Activated CD4-positive, alpha-beta memory T cell treated with anti-CD3 and anti-CD28 coated beads, Interleukin-2, amount 10 ng/mL, durations not matched to agents 7 days and 5 days (primary cell): ENCODE measurements at places on chromosomes 7 and 10. TPM values are rescaled to one million over a fixed set of nuclear protein-coding genes. Genes with fewer than 3 reads are reported as not detected.

Gene FIGNL1
- total RNA-seq, result 41.2 TPM

Gene CFAP46
- total RNA-seq, result not detected

Gene STAM
- total RNA-seq, result 39.9 TPM

Gene SUN3
- total RNA-seq, result not detected

Gene TIAL1
- total RNA-seq, result 170 TPM

DNA sequence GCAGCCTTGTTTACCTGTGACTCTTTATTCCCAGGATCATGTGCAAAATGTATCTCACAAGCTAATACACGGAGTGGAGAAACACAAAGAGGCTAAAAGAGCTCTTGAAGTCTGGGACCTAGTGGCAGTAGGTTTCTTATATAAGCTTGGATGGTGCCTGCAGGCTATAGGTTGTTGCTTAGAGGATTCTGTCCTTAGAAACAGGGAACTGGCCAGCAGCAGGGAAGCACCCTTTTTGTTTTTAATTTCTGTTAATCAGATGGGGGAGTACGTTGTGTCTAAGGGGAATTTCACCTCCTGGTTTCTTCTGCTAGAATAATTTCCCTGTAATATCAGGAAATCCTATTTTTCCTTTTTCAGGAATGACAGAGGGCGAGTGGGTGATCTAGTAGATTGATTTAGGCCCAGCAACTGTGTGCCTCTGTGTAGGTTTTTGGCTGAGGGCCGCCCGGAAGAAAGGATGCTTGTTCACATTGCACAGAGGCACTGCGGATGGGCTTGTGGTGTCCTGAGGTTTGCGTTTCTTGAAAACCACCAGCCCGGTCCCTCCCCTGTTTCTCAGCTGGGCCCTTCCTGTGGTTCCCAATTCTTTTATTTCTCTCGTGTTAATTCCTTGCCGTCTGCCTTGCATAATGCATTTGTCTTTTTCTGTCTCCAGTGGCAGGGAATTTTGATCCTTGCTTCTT is 158.0 kb downstream of the CAMK1D start:
- no peak overlapping the region for H3K27ac ChIP-seq
- no peaks in the 10 kb centered on the region for H3K36me3 ChIP-seq
- peaks cover 55% of the 10 kb centered on the region for H3K4me1 ChIP-seq
- no peaks in the 10 kb centered on the region for H3K27me3 ChIP-seq
- H3K4me3 ChIP-seq, result no peak overlapping the region

DNA sequence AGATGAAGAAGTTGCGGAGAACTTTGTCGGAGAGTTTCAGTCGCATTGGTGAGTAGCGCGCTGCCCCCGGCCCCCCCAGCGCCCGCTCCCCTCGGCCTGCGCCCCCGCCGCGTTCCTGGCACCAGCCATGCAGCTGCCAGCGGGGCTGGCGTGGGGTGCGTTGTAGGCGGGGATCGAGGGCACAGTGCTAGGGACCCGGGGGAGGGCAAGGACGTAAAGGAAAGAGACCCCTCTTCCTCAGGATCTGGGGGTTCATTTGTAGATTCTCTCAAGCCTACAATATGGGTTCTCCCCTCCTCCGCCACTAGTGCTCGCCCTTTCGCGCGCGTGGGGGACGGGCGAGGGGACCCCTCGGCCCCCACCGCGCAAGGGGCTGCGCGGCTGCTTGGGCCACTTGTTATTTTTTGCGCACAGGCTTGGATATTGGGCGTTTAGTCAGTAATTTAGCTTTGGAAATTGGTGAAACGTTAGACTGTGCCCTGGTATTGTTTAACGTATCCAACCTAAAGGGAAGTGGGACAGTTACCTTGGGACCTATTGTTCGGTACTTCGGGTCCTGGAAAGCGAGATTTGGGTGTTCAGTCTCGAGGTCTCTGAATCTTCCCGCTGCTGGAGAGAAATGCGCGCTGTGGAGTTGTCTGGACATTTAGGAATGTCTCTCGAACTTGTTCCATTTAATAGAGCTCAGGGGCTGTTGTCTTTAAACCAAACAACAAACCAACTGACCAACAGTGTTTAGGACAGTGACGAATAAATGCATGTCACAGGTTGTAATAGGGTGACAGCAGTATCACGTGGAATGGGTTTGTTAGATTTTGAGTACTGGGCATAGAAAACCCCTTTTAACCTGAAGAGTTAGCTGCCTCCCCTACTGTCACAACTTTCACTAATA is 796 bp downstream of the CDK14 start:
- no peak overlapping the region for H3K27ac ChIP-seq
- peaks cover 11% of the 10 kb centered on the region for H3K4me1 ChIP-seq
- no peaks in the 10 kb centered on the region for H3K36me3 ChIP-seq
- peaks cover 45% of the 10 kb centered on the region for H3K27me3 ChIP-seq
- peak overlapping the region; percentile 37 for H3K4me3 ChIP-seq
- DNase-seq, result no peak

DNA sequence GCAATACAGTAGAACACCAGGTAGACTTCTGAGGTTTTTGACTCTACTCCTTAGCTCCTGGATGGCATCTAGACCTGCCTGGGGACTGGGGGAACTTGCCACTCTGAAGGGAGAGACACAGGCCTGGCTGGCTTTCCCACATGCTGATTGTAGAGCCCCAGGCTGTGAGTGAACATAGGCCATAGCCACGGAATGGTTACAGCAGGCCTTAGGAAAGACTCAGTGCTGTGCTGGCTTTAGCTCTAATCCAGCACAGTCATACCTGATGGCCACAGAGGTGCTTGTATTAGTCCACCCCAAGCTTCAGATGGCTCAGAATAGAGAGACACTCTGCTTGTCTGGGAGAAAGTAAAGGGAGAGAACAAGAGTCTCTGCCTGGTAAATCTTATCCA is 35.0 kb upstream of the ARHGAP12 start:
- no peak overlapping the region for H3K4me3 ChIP-seq
- H3K27ac ChIP-seq, result no peak overlapping the region
- DNase-seq, result no peak

DNA sequence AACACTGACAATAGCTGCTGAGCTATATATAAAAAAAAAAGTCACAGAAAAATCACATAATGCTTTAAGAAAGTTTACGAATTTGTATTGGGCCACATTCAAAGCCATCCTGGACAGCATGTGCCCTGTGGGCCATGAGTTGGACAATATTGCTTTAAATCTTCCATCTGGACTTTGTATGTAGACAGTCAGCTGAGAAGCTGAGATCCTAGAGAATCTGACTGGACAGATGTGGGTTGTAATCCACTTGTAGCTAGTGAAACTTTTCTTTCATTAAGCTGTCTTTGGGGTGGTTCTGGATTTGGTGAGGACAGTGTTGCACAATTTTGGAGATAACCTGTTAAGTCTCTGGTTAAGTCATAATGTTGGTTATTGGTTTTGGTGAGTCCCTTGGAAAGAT is 824.5 kb downstream of the CCSER2 start:
- no peaks in the 10 kb centered on the region for H3K27me3 ChIP-seq
- no peaks in the 10 kb centered on the region for H3K36me3 ChIP-seq
- no peak for DNase-seq
- no peaks in the 10 kb centered on the region for H3K4me1 ChIP-seq
- H3K27ac ChIP-seq, result no peak overlapping the region

DNA sequence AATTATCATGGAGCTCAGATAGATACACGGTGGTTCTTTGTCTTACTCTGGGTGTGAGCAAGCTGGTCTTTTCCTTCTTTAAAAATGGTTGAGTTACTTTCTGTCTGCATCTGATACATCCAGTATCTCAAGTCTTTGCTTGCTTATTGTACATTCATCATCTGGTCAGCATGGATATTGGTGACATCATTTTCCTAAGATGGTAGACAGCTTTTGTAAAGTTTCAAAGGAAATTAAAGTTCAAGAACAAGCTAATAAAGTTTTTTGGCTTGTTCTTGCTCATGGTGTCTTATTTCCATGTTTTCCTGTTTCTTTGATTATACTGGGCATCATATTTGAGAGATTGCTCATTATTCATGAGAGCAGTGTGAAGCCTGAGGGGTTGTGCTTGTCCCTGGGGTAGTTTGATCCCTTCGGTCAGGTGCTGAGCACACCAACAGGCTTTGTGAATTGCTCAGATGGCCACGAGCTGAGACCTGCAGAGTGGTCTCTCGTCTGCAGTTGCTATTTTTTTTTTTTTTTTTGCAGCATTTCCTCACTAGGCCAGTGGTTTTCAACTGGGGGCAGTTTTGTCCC is 38.5 kb downstream of the MGMT start:
- no peak for DNase-seq
- no peak overlapping the region for H3K27ac ChIP-seq

DNA sequence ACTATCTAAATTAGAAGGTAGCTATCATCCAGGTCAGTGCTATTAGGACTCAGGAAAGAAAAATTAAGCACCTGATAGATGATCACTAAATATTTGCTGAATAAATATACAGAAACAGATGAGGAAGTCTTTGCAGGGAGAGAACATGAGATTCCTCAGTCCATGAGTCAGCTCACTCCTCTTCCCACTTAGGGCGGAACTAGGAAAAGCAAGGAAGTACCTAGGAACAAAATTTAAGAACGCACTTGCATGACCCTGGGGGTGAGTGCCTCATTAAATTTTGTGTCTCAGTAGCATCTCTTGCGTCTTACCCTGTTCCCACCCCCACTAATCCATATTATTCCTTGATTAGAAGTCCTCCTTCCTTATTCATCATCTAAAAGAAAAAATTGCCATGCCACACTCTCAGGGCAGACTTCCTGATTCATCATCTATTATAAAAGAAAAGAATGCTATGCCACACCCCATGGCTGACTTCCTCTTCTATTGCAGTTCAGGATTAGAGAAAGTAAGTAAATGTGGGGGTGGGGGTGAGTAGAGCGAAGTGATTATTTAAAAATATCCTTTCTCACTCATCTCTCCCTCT is 208.8 kb downstream of the THSD7A start:
- H3K36me3 ChIP-seq, result no peaks in the 10 kb centered on the region
- no peaks in the 10 kb centered on the region for H3K4me1 ChIP-seq
- DNase-seq, result no peak
- H3K27me3 ChIP-seq, result no peaks in the 10 kb centered on the region
- no peak overlapping the region for H3K27ac ChIP-seq

DNA sequence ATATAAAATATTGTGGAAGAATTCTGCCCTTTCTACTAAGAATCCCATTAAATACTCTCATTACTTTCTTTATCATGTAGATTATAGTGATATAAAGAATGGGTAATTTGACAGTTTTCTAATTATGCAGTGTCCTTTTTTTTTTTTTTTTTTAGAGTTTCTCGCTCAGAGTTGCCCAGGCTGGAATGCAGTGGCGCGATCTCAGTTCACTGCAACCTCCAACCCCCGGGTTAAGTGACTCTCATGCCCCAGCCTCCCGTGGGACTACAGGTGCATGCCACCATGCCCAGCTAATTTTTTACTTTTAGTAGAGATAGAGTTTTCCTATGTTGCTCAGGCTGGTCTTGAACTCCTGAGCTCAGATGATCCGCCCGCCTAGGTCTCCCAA is 1143.4 kb upstream of the SORCS1 start:
- no peaks in the 10 kb centered on the region for H3K27me3 ChIP-seq
- H3K4me3 ChIP-seq, result no peak overlapping the region
- no peak overlapping the region for H3K27ac ChIP-seq
- no peaks in the 10 kb centered on the region for H3K4me1 ChIP-seq
- no peaks in the 10 kb centered on the region for H3K36me3 ChIP-seq

- no peaks in the 10 kb centered on the region for H3K4me1 ChIP-seq
- no peak overlapping the region for H3K27ac ChIP-seq
- no peaks in the 10 kb centered on the region for H3K27me3 ChIP-seq
- DNase-seq, result no peak
- H3K4me3 ChIP-seq, result no peak overlapping the region
- H3K36me3 ChIP-seq, result no peaks in the 10 kb centered on the region
Measured at GRCh38 chr7:91582799-91583477, 297.6 kb downstream of the MTERF1 start.

GRCh38 chr7:117648203-117648866 is 168.5 kb downstream of the CFTR start:
- no peak overlapping the region for H3K4me3 ChIP-seq
- no peaks in the 10 kb centered on the region for H3K4me1 ChIP-seq
- H3K27me3 ChIP-seq, result no peaks in the 10 kb centered on the region
- no peaks in the 10 kb centered on the region for H3K36me3 ChIP-seq

DNA sequence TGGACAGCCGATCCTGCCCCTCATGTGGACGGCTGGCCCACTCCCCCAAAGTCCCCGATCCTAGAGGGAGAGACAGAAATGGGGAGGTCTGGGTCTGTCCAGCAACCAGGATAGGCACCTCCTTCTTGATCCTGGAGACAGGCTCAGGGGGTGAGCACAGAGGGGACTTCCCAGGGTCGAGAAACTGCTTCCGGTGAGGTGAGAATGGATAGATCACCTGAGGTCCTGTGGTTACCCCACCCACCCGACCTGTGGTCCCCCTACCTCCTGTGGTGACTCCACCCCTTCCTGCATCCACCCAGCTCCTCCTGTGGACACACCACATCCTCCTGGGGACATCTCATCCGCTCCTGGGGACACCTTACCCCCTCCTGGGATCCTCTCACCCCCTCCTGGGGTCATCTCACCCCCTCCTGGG is 27.4 kb upstream of the RASGEF1A start:
- DNase-seq, result peak; percentile 84
- H3K36me3 ChIP-seq, result peaks cover 21% of the 10 kb centered on the region
- peaks cover 83% of the 10 kb centered on the region for H3K4me1 ChIP-seq
- peak overlapping the region; percentile 76 for H3K27ac ChIP-seq
- peak overlapping the region; percentile 34 for H3K4me3 ChIP-seq
- peaks cover 7% of the 10 kb centered on the region for H3K27me3 ChIP-seq

DNA sequence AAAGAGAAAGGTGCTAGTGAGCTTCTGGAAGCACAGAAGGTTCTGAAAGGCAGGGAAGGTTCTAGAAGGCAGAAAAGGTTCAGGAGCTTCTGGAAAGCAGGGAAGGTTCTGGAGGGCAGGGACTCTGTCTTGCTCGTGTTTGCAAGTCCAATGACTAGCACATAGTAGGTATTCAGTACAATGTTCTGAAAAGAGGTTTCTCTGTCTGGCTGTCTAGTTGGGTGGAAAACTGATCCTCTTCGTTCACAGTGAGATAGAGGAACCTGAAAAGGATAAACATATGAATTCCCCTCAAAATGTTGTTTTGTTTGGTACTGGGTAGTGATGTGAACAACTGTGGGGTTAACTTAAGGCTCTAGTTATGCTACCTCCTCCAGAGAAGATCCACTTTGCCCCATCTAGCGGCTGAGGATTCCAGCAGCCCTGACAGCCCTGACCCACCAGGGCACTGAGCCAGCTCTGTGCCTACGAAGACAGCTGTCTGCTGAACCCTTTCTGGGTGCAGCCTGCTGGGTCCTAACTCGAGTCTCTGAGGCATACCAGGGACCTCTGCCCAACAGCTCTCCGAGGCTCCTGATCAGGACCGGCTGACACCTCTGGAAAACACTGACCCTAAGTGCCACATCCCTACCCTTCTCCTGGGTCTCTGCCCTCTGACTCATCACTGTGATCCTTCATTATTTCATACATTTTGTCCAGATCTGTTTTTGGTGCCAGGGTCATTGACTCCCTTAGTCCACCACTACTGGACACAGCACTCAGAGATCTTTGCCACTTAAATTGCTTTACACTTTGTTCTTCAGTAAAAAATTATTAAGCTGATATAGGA is 15.4 kb downstream of the PTPRN2 start:
- H3K27me3 ChIP-seq, result peaks cover 21% of the 10 kb centered on the region
- no peaks in the 10 kb centered on the region for H3K36me3 ChIP-seq
- no peaks in the 10 kb centered on the region for H3K4me1 ChIP-seq
- no peak overlapping the region for H3K27ac ChIP-seq
